ENCODE measurements at places on chromosomes 12 and 14.

- H3K36me3 ChIP-seq: no peaks in the 10 kb centered on the region
- no peak overlapping the region for H3K4me3 ChIP-seq
- H3K4me1 ChIP-seq: peaks cover 12% of the 10 kb centered on the region
- H3K27me3 ChIP-seq: no peaks in the 10 kb centered on the region
- DNase-seq: no peak
Observed at GRCh38 chr14:75298187-75298965, 19.7 kb downstream of the FOS start.

- H3K4me1 ChIP-seq: peaks cover 14% of the 10 kb centered on the region
- peak overlapping the region; percentile 91 for H3K27ac ChIP-seq
- H3K27me3 ChIP-seq: no peaks in the 10 kb centered on the region
Observed at GRCh38 chr12:64088431-64089349, 133.4 kb downstream of the KICS2 start.

DNA sequence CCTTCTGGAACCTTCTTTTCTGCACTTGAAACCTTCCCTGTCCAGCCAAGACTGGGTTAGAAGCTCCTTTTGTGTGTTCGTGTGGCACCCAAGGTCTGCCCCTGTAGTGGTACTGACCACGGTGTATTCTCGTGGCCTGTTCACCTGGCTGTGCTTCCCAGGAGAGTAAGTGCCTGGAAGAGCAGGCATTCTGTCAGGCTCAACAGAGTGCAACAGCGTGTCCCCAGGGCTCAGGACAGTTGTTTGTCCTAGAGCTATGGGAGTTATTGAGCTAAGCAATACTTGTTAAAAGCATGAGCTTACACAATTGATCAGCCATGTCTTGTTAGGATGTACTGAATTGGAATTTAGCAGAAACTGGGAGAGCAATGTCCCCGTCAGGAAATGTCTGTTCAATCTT, 12.9 kb upstream of the SLC38A2 start:
- H3K27ac ChIP-seq: peak overlapping the region; percentile 26
- H3K36me3 ChIP-seq: no peaks in the 10 kb centered on the region
- DNase-seq: no peak
- H3K4me3 ChIP-seq: peak overlapping the region; percentile 53
- H3K27me3 ChIP-seq: no peaks in the 10 kb centered on the region

DNA sequence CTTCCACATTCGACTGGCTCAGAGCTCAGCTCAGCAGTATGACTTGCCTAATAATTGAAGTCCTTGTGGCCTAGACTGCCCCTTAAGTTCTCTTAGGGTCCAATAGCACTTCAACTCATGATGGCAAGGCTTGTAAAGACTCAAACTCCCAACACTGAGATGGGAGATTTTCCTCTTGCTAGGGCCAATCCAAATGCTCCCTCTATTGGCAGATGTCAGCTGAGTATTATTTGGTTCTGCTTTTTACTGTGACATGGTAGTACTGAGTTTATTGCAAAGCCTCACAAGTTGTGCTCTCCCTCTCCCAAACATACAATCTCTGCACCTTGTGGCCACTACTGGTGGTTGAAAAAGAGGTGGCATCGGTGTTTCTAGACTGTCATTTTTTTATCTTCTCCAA, 164.2 kb downstream of the ALG10 start:
- H3K4me1 ChIP-seq: no peaks in the 10 kb centered on the region
- no peak overlapping the region for H3K27ac ChIP-seq
- peaks cover 1% of the 10 kb centered on the region for H3K36me3 ChIP-seq
- H3K4me3 ChIP-seq: no peak overlapping the region

All from progenitor cell of endocrine pancreas (in vitro differentiated cells).